ENCODE measurements at places on chromosomes 7 and 10.

GRCh38 chr7:119320316-119320715, 952.7 kb upstream of the KCND2 start:
- DNase-seq, result no peak

- DNase-seq, result no peak
These were observed 17.1 kb upstream of the MGMT start for GRCh38 chr10:129449893-129450292.

GRCh38 chr7:21426286-21427181, 1.3 kb upstream of the SP4 start:
- DNase-seq, result no peak

GRCh38 chr10:7185367-7185690, 225.5 kb downstream of the SFMBT2 start:
- no peak for DNase-seq

GRCh38 chr10:102602272-102603045, 41.8 kb upstream of the TRIM8 start:
- peak; percentile 52 for DNase-seq

DNA sequence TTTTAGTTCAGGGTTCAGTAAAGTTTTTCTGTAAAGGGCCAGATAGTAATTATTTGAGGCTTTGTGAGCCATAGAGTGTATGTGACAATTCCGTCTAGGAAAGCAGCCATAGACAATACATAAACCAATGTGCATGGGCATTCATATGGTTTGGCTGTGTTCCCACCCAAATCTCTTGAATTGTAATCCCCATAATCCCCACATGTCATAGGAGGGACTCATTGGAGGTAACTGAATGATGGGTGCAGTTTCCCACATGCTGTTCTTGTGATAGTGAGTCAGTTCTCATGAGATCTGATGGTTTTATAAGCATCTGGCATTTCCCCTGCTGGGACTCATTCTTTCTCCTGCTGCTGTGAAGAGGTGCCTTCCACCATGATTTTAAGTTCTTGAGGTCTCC, 29.9 kb downstream of the SEC61G start:
- peak; percentile 4 for DNase-seq

GRCh38 chr10:75403144-75403938, 1.8 kb upstream of the ZNF503 start:
- DNase-seq, result peak; percentile 37

- no peak for DNase-seq
These were observed 9.6 kb downstream of the INPP5F start for GRCh38 chr10:119735451-119735850.

GRCh38 chr10:113519681-113520115, 33.2 kb upstream of the HABP2 start:
- no peak for DNase-seq

DNA sequence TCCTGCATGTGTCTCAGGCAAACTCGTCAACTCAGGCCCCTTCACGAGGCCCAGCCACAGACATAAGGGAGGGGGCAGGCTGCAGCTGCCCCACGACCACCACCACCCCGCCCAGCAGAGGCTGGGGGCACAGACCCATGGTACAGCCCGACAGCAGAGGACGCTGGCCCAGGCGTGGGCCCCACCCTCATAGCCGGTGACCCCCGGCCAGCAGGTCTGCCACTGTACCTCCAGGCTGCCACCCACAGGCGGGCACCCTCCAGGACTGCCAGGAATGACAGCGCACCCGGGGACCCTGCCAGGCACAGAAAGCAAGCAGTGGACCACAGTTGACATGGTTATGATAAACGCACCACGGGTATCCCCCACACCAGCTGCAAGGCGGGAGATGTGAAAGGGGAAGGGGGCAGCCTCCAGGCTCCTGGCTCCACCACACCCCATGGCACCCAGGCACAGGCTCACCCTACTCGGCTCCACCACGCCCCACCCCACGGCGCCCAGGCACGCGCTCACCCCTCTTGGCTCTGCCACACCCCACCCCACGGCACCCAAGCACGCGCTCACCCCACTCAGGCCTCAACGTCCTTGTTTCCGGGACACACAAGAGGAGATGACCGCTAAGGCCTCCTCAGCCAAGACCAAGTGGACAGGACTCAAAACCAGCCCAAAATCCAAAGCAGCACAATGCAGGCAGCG, 135.9 kb downstream of the MAD1L1 start:
- DNase-seq, result no peak

DNA sequence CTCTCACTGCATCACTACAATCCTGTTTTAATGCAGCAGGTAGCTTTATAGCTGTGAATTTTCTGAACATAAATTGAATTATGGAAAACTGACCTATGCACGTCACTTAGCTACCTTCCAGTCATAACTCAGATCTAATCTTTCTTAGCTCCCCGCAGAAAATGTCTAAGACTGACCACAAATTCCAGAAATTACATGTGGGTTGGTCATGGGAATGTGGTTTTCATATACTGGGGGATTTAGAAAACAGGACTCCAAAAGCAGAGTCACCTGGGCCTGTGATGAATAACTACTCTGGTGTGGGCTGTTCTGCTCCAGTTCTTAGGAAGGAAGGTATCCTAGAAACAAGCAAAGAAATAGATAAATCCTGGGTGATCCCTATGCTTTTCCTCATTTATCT, 178.4 kb upstream of the LRRTM3 start:
- DNase-seq, result peak; percentile 98

DNA sequence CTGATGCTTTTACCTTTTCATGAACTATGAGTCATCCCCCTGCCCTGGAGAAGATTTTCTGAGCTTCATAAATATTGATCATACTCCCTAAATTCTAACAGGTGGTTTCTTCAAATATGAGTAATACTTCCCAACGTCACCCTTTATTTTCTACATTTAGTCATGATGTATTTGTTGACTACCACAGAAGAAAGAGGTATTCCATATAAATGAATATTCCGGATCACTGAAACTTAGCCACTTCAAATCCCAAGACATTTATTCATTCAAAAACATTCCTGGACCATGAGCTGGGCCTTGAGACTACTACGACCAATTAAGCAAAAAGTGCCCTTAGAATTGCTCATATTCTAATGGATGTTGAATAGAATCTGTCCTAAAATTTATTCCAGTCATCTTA, 395.8 kb upstream of the NPVF start:
- peak; percentile 8 for DNase-seq

DNA sequence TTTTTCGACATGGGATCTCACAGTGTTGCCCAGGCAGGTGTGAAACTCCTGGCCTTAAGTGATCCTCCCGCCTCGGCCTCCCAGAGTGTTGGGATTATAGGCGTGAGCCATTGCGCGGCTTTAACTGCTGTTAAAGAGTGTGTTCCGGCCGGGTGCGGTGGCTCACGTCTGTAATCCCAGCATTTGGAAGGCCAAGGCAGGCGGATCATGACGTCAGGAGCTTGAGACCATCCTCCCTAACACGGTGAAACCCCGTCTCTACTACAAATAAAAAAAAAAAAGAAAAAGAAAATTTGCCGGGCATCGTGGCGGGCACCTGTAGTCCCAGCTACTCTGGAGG, 1.1 kb downstream of the RABGEF1 start:
- DNase-seq, result peak; percentile 36

- DNase-seq, result no peak
These were observed 48.5 kb upstream of the ABLIM1 start for GRCh38 chr10:114706458-114707055.

- DNase-seq, result peak; percentile 70
These were observed 64.3 kb downstream of the HOXA1 start for GRCh38 chr7:27031289-27032172.

- DNase-seq, result peak; percentile 24
These were observed 137.0 kb downstream of the ETV1 start for GRCh38 chr7:13852281-13852968.

DNA sequence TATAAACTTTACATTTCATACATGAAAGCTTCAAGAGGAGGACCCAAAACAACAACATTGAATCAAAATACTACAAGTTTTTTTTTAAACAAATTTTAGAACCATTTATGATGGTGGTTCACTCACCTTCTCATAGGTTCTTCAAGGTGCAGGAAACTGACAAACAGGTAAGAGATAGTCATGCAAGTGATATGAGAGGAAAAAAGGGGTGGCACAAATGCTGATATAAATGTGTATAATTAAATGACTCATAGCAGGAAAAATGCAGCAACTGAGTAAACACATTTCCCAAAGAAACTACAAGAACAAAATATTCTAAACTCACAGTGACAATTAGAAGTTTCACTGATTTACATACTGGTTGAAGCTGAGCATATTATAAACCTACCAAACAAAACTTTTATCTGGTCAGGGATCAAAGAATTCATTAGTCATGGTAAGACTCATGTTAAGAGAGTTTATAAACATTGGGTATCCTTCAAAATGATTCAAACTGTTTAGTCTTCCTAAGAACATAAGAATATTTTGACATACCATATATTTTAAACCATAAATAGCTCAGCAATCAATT, 14.1 kb downstream of the ZWINT start:
- no peak for DNase-seq

DNA sequence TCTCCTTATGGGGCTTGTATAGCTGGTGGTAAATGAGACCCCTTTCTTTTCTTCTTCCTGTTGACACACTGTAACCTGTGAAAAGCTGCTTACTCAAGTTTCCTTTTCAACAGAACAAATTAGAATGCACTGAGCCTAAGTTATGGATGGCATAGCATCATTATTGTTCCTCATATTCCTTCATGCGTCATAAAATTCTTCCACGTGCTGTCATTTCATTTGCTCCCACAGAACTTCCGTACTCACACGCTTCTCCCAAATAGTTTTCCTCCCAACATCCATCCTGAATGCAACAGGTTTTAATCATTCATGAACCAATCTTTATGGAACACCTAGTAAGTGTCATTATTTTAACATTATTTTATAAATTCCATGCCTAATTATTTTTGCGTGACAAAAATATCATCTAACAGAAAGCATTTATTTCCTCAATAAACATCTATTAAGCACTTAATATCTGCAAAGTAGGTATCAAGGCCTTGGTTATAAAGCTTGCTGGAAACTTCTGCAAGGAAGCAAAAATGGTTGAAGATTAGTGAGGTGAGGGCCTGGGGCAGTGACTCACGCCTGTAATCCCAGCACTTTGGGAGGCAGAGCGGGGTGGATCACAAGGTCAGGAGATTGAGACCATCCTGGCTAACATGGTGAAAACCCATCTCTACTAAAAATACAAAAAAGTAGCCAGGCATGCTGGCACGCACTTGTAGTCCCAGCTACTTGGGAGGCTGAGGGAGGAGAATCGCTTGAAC, 18.9 kb upstream of the SEPTIN7 start:
- no peak for DNase-seq

DNA sequence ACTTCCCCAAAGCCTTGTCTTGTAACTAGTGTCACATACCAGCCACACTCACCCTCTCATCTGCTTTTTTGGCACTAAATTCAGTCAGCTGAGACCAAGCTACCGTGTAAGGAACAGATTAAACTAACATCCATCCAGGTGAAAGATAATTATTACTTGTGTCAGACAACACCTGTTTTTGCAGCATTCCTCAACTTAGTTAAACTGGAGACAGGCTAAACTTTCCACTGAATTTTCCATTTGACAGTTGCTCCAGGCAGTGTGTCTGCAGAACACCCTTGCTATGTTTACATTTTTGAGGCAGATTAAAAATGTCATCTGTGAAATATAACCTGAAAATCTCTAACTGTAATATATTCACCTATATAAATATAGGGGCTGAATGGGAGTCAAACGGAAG, 73.6 kb downstream of the CYP26A1 start:
- no peak for DNase-seq

- no peak for DNase-seq
These were observed 337 bp downstream of the TRIL start for GRCh38 chr7:28957751-28958234.

- DNase-seq, result no peak
These were observed 285 bp downstream of the CSTF2T start for GRCh38 chr10:51699145-51699474.

- DNase-seq, result peak; percentile 94
These were observed 33.8 kb downstream of the VOPP1 start for GRCh38 chr7:55538538-55538937.

DNA sequence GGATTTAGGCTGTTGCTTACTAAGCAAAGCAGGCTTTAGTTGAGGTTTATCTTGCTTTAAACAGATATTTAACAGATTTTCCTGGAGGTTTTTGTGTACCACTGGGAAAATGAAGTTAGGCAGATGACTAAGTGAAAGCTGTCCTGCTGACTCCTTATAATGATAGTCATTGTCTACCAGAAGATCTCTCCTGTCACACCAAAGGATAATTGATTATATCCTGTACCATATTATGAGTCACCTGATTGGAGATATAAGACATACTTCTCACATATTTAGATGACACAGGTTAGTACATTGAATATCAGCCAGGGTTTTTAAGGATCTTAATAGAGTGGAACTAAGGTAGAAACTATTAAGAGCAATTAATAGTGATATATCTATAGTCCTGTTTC, 68.4 kb downstream of the PTEN start:
- DNase-seq, result peak; percentile 43

- no peak for DNase-seq
These were observed 14.6 kb downstream of the EPHB4 start for GRCh38 chr7:100812729-100813128.

GRCh38 chr7:30349816-30350215, 65.4 kb downstream of the ZNRF2 start:
- DNase-seq, result no peak

GRCh38 chr10:72392571-72392970, 37.9 kb upstream of the DNAJB12 start:
- no peak for DNase-seq

- DNase-seq, result peak; percentile 44
These were observed 177.9 kb downstream of the CHN2 start for GRCh38 chr7:29372351-29373090.

DNA sequence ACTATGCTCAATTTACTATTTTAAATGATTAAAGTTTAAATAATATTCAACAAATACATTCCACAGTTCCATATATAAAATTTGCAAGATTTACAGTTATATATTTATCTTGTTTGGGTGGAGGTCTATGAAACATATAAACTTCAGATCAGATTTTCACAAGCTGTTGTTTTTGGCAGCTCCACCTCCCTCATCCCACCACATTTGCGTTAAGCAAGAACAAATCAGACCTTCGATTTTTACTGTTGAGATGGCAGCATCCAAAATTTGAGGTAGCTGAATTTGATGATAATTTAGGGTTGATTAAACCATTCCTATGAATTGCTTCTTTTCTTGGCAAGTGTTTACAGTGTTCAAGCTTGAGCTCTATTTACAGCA, 986.4 kb downstream of the REEP3 start:
- DNase-seq, result no peak
